ENCODE measurements at places on chromosomes 1 and 21.

DNA sequence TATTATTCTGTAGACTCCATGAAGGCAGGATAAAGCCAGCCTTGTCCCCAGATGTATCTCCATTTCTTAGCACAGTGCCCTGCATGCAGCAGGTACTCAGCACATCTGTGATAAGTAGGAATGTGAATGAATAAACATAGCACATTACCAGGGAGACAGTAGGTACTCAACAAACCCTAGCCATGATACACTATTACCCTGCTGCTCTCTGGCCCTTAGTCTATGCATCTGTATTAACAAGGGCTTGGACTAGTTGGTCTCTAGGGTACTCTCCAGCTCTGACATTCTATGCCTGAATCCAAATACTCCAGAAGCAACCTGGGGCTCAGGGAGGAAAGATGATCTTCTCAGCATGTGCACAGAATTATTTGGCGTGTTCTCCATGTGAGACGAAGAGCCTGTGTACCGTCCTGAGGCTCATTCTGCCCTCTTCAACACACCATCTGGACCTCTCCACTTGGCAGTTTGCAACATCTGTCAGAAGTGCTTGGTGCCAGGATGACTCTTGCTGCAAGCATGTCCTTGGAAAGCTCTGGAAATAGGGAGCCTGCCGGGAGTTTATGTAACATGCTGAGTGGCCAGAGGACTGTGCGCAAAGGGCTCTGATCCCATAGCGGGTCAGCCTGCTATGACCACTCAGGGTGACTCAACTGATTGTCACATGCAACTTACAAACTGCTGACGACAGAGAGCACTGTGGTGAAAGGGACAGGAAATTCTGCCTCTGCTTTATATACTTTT lies 228.2 kb upstream of the USP24 start:
- peak; percentile 76 for DNase-seq

- no peak for DNase-seq
These were observed 28.5 kb upstream of the CAMK1G start for GRCh38 chr1:209554761-209555611.

DNA sequence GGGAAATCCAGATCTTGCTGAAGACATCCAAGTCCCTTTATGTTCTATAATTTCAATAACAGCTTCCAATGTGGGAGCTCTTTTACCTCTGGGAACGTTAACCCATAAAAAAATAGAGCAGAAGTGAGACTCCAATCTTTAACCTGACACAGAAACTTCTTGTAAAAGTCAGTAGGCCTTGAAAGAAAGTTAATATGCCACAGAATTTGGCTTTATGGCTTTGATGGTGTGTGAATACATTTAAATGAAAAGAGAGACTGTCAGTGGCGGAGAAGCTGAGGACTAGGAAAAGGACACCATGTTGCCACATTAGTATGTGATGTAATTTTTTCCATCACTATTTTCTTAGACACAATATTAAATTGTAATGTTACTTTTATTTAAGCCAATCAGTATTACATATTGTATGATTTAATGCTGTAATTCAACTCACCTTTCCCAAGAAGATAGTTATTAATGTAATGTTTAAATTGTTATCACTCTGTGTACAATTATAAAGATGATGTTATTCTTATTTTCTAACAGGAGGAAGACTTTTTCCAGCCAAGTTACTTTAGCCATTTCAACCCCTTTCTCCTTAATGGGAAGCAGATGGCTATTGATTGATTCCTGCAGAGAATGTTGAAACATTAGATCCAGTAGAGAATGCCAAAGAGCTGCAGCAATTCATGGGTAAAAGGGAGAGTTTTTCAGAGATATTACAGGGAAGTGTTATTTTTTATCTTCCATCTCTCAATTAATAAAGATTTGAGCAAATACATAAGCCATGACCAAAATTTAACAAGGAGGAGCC lies 17.5 kb upstream of the CLDN8 start:
- no peak for DNase-seq

DNA sequence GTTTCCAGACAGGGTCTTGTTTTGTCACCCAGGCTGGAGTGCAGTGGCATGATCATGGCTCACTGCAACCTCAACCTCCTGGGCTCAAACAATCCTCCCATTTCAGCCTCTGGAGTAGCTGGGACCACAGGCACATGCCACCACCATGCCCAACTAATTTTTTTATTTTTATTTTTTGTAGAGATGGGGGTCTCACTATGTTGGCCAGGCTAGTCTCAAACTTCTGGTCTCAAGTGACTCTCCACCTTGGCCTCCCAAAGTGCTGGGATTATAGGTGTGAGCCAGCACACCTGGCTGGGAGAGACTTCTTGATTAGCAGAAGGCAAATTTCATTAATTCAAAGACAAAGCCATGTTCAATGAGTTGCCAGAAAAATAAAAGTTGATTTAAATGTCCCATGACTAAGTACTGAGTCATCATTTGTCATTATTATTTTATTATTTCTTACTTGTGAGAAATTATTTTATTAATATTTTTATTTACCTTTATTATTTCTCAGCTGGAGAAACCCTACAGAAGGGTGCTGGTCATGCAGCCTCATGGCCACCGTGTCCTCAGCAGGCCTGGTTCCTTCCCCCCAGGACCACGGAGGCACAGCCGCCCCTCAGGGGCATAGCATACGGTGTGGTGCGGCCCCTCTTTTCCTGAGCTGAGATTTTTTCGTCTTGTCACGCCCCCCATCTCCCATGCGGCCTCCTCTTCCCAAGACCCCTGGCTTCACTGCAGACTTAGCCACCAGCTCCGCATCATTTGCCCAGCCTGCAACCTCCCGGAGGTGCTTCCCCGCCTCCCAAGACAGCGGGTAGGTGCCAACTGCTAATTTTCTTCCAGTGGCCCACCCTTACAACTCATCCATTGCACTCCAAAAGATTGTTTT lies 55.3 kb upstream of the SIM2 start:
- no peak for DNase-seq

DNA sequence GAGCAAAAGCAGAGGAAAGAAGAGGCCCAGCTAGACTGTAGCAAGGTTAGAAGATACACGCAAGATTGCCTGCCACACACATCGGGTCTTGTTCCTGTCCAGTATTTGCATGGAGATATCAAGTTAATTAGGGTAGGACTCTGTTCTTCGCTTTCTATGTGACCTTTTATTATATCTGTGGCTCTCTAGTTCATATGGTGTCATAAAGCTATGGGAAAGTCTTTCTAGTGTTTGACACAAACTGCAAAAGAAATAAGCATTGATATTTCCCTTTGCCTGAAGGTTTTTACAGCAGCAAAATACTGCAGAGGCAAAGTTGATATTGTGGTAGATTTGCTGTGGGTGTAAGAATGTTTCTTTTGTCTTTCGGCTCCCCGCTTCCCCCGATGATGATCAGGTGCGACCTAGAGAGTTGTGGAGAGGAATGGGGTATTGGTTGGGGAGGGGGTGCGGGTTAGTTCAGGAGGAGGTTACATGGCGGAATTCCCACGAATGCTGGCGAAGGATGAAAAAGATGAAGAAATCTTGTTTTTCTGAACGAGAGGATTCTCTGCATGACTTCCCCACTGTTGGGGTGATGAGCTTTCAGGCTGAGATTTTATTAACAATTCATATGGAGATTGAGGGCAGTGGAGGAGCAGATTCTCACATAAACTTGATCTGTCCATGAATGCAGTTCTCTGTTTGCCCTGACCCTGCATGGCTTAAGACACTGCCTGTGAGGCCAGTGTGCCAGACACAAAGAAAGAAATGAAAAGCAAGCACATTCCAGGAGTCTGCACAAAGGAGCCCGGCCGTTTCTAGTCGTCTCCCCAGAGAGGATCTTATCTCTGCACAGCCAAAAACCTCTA lies 550.2 kb downstream of the USP25 start:
- no peak for DNase-seq

- peak; percentile 42 for DNase-seq
These were observed 10.9 kb upstream of the CDK11B start for GRCh38 chr1:1669468-1670440.

- DNase-seq: no peak
These were observed 72.1 kb downstream of the GPR52 start for GRCh38 chr1:174519844-174520243.

GRCh38 chr1:178060789-178061556 lies 32.9 kb upstream of the RASAL2 start:
- no peak for DNase-seq
